Progenitor cell of endocrine pancreas (in vitro differentiated cells): ENCODE measurements at places on chromosomes 5 and 9. TPM values are rescaled to one million over a fixed set of nuclear protein-coding genes. Genes with fewer than 3 reads are reported as not detected.

GRCh38 chr9:35905912-35906679 lies at the start of gene HRCT1:
TSS of gene HRCT1 (plus strand) at chr9:35906202. CDS start at chr9:35906288, 86 bp downstream.
- peaks cover 19% of the 10 kb centered on the region for H3K27me3 ChIP-seq
- no peak for DNase-seq
- H3K4me3 ChIP-seq, result no peak within 1 kb of the TSS
- H3K36me3 ChIP-seq, result no peaks in the 10 kb centered on the region
- H3K4me1 ChIP-seq, result peaks cover 15% of the 10 kb centered on the region
- H3K27ac ChIP-seq, result no peak within 1 kb of the TSS

GRCh38 chr9:126513159-126514036 lies 100.3 kb upstream of the LMX1B start:
- peaks cover 68% of the 10 kb centered on the region for H3K27me3 ChIP-seq
- no peaks in the 10 kb centered on the region for H3K4me1 ChIP-seq
- no peak for DNase-seq
- H3K36me3 ChIP-seq, result no peaks in the 10 kb centered on the region

Gene PLCXD3
- 1.1 and 1.2 TPM in 2 replicates for total RNA-seq

- H3K27ac ChIP-seq, result no peak overlapping the region
- no peak overlapping the region for H3K4me3 ChIP-seq
These were observed 639.9 kb upstream of the ACO1 start for GRCh38 chr9:31744589-31744988.

Gene TRIO
- total RNA-seq, result 163 and 168 TPM in 2 replicates

Gene AMBP
- 678 and 717 TPM in 2 replicates for total RNA-seq

Gene JAKMIP2
- 5.0 and 6.0 TPM in 2 replicates for total RNA-seq

Gene RPL7A
- 2,045 and 2,098 TPM in 2 replicates for total RNA-seq

DNA sequence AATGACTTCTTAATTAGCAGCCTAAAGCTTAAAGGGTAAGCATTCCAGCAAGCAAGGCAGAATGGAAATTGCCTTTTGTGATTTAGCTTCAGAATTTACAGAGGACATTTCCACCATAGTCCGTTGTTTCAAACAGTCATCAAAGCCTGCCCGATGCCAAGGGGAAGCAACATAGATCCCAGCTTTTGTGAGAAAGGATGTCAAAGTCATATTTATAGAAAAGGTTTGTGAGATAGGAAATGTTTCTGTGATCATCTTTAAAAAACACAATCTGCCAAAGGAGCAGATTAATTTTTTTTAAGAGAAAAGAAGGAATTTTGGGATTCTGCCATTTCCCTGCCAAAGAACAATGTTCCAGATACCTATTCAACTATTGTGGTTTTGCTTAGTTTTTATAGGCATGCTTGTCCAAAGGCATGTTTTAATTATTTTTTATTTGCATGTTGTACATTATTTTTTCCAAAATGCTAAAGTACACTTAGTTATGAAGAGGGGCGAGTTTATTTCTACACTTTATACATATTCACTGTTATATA lies 346.9 kb downstream of the ZNF608 start:
- no peaks in the 10 kb centered on the region for H3K36me3 ChIP-seq
- peaks cover 34% of the 10 kb centered on the region for H3K4me1 ChIP-seq
- no peak for DNase-seq
- no peaks in the 10 kb centered on the region for H3K27me3 ChIP-seq
- H3K27ac ChIP-seq, result no peak overlapping the region

DNA sequence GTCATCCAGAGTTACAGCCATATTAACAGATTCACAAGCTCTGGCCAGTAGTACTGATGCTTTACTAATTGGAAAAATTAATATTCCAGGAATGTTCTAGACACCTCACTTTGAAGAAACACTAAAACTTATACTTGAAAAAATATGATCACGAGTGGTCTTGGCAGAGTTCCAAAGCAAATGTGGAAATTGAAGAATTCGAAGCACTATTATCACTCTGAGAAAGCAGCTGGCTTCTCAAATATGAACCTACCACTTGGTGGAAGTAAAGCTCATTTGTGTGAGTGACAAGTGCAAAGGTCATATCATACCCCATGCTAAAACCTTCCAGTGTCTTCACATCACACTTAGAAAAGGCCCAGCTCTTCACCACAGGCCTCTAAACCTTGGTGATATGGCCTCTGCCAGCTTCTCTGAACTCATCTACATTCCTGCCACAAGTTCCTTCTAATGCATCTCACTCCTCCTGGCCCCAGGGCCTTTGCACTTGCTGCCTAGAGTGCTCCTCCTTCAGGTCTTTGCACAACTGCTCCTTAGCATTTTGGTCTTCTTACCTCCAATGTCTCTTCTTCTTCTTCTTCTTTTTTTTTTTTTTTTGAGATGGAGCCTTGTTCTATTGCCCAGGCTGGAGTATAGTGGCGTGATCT lies 175.7 kb upstream of the SMIM23 start:
- H3K4me1 ChIP-seq, result no peaks in the 10 kb centered on the region
- no peak for DNase-seq
- peaks cover 34% of the 10 kb centered on the region for H3K27me3 ChIP-seq
